ENCODE measurements at places on chromosomes 6 and 20.

- no peak for DNase-seq
Measured at GRCh38 chr6:98880486-98880885, 46.1 kb downstream of the POU3F2 start.

- DNase-seq = no peak
Measured at GRCh38 chr6:43929511-43929910, 159.5 kb downstream of the VEGFA start.

GRCh38 chr6:44855562-44856411 lies 468.3 kb downstream of the CDC5L start:
- DNase-seq = peak; percentile 30

DNA sequence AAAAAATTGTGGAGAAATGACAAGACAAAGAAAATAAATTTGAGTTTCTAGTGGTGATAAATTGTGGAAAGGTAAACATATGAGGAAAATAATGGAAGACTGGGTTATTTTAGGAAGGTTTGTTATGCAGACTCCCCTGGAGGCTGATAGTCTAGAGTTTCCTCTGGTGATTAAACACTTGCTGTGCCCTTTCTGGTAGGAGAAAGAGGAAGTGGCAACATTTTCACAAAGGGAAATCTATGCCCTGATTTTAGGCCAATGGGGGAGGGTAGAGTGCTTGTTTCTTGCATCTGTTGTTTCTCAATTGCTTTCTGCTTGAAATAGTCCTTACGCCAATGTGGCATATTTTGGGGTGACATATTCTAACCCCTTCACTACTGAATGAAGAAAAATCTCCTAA lies 129.1 kb upstream of the DOK5 start:
- no peak for DNase-seq

- no peak for DNase-seq
Measured at GRCh38 chr20:3515379-3516170, 44.8 kb downstream of the ATRN start.

GRCh38 chr6:87093651-87094050 lies 1.3 kb downstream of the CGA start:
- DNase-seq = no peak

DNA sequence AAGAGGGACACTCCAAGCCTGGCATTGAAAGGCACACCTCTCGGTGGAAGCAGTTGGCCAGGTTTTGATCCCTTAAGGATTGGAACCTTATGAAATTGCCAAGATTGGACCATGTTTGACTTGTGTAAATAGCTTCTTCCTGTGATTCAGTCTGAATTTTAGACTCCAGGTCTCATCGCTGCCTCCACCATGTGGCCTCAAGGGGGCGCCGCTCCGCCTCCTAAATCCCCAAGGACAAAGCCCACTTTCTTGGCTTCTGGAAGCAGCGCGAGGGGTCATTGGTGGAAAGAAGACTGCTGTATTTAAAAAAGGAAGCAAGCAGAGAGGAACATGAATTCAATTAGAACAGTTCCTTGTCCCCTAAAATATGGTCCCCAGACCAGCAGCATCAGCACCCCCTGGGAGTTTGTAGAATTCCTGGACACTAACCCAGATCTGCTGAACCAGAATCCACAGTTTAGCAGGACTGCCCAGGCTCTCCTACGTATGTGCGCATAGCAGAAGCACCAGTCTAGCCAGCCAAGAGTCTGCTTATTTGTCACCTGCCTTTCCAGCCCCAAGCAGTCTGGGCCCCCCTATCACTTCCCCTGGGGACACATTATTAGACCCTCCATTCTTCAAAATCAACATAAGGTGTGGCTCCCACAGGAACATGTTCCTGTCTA lies 108.5 kb downstream of the LY86 start:
- DNase-seq = no peak

DNA sequence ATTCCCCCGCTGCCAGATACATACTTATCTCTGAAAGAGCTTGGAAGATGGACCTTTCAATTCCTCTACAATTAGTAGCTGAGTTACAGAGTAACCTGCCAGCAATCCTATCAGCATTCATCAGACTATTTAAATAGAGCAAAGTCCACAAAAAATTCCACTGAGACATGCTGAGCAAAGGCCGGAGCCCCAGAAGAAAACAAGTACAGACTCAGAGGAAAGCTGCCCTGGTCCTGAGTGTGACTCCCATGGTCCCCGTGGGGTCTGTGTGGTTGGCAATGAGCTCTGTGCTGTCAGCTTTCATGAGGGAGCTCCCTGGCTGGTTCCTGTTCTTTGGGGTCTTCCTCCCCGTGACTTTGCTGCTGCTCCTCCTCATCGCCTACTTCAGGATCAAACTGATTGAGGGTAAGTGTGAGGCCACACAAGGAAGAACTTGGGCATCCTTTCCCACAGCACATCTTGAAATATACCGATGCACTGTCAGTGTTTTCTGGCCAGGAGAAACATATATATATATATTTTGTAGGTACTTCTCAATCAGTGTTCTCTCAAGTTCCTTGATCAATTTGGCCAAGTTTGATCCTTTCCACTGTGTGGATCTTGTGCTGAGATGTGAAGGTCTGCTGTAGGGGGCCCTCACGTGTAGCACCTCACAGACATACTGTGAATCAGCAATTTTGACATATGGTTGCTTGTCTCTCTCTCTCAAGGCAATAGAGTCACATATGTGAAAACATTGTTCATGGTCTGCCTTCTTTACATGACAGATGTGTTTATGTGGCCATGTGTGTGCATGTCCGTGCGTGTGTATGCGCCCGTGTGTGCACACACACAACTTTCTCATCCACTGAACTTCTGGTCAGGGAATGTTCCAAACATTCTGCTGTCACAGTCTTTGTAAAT lies at the start of gene SMLR1:
Gene SMLR1, plus strand, starts transcription at position 160 of the 903 bp plus-strand sequence. Its CDS starts 8 bp downstream, at position 168.
- DNase-seq = no peak

GRCh38 chr6:121848523-121849255 lies 413.2 kb downstream of the GJA1 start:
- DNase-seq = no peak

GRCh38 chr6:165245287-165245686 lies 64.1 kb downstream of the C6orf118 start:
- DNase-seq = peak; percentile 10

- DNase-seq = no peak
Measured at GRCh38 chr6:75381877-75382633, 97.5 kb upstream of the TMEM30A start.
